ENCODE measurements at places on chromosomes 13 and 19.
A peak's percentile ranks its signal among the peaks of the same experiment; 100 is the strongest.

DNA sequence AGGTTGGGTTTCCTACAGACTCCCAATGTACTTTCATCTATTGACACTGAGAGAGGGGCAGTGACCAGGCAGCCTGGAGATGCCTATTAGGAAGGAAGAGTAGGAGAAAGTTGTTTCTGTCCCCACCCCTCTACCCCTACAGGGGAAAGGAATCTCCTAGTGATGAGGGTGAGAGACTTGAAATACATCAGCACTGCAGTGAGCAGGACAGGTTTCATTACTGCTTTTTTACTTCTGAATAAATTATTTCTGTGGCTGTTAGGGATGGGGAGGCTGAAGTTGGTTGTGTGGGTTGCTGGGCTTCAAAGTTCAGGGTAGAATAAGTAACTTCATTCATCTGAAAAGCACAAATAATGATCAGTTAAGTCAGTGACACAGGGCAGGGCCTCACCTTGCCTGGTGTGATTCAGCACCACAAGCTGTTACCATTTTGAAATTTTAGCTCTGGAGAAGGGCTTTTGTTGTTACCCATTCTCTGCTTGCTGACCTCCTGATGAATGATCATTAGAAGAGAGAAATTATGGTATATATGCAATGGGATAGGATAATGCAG, 19.3 kb downstream of the CEACAM1 start:
- DNase-seq = no peak

DNA sequence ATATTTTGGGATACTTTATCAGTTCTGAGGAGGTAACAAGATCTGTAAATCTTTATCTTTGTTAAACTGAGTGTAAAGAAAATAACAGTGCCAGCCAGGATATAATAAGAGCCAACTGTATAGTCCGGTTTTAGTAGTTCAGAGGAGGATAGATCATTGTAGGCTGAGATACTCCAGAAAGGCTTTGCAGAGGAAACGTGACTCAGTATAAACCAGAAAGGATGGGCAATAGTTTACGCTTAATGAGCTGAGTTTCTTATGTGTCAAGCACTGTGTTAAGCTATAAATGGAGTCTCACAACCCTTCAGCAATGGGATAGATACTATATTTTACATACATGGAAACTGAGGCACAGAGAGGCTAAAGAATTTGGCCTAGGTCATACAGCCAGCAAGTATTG, 3.8 kb downstream of the RFXAP start:
- no peak for DNase-seq

GRCh38 chr13:32390048-32390447, 37.9 kb downstream of the N4BP2L1 start:
- DNase-seq = no peak

- no peak for DNase-seq
Measured at GRCh38 chr19:8149261-8150094, at the start of gene FBN3. TSS of gene FBN3 (minus strand) at chr19:8149592. CDS start at chr19:8147480, 2,112 bp downstream.

DNA sequence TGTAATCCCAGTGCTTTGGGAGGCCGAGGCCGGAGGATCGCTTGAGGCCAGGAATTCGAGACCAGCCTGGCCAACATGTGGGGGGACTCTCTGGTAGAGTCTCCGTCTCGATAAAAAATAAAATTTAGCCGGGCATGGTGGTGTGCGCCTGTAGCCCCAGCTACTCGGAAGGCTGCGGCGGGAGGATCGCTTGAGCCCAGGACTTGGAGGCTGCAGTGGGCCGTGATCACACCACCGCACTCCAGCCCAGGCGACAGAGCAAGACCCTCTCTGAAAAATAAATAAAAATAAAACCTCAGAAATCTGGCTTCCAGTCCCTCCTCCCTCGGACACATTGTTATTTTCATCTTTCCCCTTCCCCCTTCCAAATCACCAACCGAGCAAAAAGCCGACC, 332 bp downstream of the IRGQ start:
- DNase-seq = no peak

- no peak for DNase-seq
Measured at GRCh38 chr13:42214446-42214845, 57.5 kb upstream of the AKAP11 start.

DNA sequence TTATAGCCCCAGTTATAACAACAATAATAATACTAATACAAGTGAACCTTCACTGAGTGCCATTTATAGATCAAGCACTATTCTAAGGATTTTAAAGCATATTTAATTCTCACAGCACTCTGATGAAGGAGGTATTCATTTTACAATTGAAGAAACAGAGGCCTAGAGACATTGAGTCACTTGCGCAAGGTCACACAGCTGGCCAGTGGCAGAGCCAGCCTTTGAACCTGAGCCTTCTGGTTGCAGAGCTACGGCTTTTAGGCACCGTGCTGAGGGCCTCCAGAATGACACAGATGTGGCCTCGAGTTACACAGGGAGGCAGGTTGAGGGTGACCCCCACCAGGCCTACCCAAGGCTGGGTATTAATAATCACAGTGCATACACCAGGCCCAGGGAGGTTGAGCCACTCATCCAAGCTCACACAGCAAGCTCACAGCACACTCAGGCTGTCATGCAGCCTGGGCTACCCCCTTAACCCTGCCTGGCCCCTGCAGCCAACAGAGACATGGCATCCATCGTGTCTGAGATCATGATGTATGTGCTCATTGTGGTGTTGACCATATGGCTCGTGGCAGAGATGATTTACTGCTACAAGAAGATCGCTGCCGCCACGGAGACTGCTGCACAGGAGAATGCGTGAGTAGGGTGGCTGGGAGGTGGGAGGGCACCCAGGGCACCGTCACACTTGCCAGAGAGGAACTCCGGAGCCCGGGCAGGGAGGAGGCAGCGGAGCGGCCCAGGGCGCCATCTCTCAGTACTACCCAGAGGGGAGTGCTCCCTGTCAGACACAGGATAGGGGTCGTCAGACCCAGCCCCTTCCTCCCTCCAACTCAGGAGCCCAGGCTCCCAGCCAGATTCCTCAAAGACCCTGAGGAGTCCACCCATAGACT, 2.7 kb upstream of the HPN start:
- DNase-seq = no peak

- no peak for DNase-seq
Measured at GRCh38 chr19:8261881-8262280, 46.3 kb downstream of the CD320 start.

DNA sequence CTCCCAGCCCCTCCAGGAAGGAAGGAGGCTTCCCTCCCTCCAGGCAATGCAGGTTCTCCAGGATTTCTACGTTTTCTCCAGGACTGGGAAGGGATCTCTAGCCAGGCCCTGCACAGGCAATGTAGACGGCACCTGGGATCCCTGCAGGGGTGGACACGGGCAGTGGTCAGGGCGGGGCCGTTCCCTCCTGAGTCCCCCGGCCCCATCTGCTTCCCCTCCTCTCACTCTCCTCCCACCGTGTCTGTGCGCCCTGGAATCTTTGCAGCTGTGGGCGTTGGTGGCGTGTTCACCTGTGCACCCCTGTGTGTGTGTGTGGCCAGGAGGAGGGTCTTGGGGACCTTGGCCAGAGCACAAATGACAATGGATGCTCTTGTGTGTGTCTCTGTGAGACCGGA, 10.0 kb downstream of the NRTN start:
- no peak for DNase-seq

GRCh38 chr13:74003374-74003773, 130.8 kb downstream of the KLF12 start:
- no peak for DNase-seq

GRCh38 chr13:77985866-77986636, 67.4 kb upstream of the EDNRB start:
- no peak for DNase-seq

DNA sequence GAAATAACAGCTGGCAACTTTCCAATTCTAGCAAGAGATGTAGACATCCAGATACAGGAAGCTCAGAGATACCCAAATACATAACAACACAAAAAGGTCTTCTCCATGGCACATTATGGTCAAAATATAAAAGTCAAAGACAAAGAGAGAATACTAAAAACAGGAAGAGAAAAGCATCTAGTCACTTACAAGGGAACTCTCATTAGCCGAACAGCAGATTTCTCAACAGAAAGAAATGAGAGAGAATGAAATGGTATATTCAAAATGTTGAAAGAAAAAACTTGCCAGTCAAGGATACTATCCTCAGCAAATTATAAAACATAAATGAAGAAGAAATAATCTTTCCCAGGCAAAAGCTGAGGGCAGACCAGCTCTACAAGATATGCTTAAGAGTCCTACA, 12.4 kb downstream of the ZNF780A start:
- no peak for DNase-seq

GRCh38 chr19:18090545-18091216, 3.9 kb upstream of the IL12RB1 start:
- no peak for DNase-seq

GRCh38 chr19:45766296-45766868, 2.7 kb downstream of the SIX5 start:
- DNase-seq = no peak

- DNase-seq = no peak
Measured at GRCh38 chr13:77999746-78000145, 81.1 kb upstream of the EDNRB start.

GRCh38 chr19:45076029-45076850, at the start of gene ZNF296:
TSS of gene ZNF296 (minus strand) at chr19:45076478. CDS start at chr19:45076373, 105 bp downstream.
- DNase-seq = peak; percentile 57

DNA sequence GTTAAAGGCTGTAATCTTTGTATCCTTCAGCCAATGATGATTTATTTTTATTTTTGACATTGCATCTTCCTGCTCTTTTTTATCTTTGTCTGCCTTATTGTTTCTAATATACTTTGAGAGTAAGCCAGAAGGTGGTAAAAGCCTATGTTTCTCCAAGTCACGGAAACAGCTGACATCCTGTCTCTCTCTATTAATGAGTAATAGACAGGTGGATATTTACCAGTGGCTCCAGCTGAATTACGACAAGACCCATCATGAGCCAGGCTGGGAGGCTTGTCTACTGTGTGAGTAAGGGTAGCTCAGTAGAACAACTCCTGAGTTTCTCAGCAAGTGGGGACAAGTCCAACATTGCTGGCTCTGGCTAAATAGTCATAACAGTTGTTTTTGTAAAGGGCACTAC, 166.6 kb downstream of the NDFIP2 start:
- no peak for DNase-seq

- no peak for DNase-seq
Measured at GRCh38 chr19:4719499-4719866, 4.2 kb downstream of the DPP9 start.

DNA sequence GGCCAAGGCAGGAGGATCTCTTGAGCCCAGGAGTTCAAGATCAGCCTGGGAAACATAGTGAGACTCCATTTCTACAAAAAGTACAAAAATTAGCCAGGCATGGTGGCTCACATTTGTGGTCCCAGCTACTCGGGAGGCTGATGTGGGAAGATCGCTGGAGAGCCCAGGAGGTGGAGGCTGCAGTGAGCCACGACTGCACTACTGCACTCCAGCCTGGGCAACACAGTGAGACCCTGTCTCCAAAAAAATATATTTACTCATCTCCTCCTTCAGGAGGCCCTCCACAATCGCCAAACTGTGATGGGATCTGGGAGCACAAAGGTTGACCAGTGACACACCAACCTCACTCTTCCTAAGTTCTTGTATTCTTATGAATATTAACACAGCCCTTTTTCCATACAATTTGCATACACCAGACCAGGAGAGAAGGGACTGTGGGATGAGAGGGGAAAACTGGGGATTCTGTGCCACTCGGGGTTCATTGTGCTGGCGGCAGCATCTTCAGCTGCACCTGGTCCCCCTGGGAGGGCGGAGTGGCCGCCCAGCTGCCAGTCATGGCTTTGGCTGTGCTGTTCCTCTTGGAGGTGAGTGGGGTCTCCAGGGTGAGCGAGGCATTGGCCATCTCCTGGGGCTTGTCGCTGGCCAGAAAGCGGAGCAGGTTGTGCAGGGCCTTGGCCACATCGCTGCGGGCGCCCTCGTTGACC, 5.8 kb upstream of the OPA3 start:
- DNase-seq = no peak

DNA sequence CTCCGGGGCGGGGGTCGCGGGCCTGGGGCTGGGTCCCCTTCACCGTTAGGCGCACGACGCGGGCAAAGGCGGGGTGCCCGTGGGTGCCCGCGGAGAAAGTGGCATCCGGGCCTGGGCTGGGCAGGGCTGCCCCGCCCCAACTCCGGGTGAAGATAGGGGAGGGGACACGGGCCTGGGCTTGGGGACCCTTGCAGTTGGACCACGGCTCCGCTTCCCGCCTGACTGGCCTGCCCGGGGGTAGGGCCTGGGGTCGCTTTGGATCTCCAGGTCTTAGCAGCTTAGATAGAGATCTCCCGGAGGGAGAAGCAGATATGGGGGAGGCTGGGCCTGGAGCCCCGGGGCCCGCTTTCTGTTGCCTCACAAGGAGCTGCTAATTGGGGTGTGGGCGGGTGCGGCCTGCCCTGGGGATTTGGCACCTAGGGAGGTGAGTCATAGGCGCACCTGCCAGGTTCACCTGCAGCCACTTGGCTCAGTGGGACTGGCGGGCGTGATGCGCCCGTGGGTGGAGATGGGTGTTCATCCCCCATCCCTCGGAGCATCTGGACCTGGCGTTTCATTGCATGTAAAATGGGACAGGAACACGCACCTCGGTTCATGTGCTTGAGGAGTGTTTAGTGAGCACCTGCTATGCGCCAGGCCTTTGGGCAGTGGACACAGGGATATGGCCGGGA, 585 bp downstream of the MAP1S start:
- DNase-seq = no peak

- no peak for DNase-seq
Measured at GRCh38 chr13:28755546-28755870, 36.7 kb upstream of the SLC46A3 start.

GRCh38 chr13:50948601-50949000, 39.0 kb downstream of the RNASEH2B start:
- no peak for DNase-seq

All from stimulated activated CD8-positive, alpha-beta memory T cell treated with anti-CD3 and anti-CD28 coated beads, Interleukin-2, amount 100 ng/mL, for 1 hour (primary cell).